ENCODE measurements at places on chromosomes 11 and 22.
A peak's percentile ranks its signal among the peaks of the same experiment; 100 is the strongest.

- DNase-seq = peak; percentile 83
Observed at GRCh38 chr11:72471005-72471898, 36.9 kb upstream of the CLPB start.

DNA sequence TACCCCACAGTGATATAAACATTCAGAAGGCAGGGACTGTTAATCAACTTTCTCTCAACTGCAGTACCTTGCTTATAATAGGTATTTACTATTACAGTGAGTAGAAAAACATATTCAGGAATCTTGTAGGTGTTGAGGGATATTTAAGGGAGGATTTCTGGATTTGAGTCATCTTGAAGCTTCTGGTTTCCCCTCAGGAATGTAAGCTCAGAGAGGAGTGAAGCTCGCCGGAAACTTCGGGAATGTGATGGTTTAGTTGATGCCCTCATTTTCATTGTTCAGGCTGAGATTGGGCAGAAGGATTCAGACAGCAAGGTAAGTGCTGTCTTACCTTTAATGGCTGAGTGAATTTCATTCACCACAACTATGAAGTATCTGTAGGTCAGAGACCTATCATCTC is 42.9 kb downstream of the CTNND1 start:
- DNase-seq = no peak

GRCh38 chr22:20127869-20128618 is 3.6 kb upstream of the ZDHHC8 start:
- DNase-seq = no peak

DNA sequence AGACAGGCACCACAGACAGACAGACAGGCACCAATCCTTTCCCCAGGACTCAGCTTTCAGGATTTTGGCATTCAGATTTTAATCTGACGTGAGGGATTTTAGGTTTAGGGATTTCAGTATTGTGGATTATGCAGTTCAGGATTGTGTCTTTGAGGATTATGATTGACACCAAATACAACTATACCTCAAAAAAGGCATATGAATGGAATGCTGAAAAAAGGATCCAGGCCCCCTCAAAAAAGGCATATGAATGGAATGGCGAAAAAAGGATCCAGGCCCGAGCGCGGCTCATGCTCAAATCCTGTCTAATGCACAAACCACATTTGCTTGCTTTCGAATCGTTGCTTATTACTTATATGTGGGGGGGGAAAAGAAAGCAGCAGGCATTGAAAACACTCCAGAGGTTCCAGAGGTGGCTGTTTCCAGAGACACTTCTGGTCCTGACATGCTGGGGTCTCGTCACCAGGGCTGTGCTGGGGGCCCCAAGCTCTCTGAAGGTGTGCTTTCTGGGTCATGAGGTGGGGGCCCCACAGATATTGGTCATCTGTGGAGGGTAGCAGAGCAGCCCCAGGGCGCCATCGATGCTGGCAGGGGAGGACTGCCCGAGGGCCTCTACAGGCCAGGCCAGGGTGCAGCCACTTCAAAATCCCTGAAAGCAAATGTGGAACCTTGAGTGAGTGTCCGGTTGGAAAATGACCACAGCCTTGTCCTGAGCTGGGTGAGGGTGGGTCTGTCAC is 16.8 kb upstream of the OSBPL5 start:
- DNase-seq = no peak

DNA sequence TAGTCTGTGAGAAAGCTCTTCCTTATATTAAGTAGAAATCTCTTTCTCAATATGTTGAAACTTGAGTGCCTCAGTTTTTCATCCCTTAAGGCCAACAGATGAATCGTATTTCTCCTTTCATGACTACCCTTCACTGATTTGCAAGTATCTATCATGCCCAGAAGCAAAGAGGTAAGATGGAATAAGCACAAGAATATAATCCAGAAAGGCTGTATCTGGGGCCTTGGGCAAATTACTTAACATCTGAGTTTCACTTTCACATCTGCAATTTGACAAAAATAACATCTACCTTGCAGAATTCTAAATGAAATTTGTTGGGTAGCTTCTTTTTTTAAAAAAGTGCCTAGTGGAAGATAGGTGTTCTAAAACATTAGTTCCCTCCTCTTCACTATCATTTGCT is 552.4 kb upstream of the ANO5 start:
- no peak for DNase-seq

DNA sequence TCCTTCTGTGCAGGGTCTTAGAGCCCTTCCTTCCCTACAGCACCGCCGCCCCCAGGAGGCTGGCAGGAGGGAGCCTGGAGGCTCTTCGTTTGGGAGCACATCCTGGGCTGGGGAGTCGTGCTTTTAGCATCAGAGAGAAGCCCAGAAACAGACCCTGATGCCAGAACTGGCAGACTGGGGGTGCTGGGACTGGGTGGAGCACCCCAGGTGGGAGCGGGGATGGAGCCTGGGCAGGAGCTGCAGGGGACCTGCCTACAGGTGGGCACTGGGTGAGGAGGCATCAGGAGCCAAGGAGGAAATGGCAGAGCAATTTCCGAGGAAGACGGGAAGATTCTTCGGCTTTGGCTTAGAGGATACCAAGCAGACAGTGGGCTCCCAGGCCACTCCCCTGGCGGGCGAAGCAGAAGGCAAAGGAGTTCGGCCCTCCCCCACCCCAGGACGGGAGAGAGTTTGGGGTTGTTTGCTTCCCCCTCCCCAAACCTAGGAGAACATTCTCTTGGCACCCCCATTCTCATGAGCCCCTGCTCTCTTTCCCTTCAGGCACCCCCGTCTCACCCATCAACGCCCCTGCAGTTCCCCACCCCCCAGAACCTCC is 1.1 kb downstream of the SYT7 start:
- no peak for DNase-seq

DNA sequence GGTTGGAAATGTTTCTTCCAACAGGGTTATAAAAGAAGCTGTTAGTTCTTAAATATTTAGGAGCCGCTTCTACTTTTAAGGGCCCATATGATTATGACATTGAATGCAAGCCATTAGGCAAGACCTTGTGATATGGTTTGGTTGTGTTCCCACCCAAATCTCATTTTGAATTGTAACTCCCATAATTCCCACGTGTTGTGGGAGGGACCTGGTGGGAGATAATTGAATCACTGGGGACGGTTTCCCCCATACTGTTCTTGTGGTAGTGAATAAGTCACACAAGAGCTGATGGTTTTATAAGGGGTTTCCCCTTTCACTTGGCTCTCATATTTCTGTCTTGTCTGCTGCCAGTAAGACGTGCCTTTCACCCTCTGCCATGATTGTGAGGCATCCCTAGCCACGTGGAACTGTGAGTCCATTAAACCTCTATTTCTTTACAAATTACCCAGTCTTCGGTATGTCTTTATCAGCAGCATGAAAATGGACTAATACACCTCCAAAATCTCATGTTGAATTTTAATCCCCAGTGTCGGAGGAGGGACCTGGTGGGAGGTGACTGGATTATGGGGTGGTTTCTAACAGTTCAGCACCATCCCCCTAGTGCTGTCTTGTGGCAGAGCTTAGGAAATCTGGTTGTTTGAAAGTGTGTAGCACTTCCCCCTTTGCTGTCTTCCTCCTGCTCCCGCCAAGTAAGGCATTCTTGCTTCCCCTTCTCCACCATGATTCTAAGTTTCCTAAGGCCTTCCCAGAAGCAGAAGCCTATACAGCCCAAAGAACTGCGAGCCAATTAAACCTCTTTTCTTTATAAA is 4.3 kb downstream of the CD59 start:
- no peak for DNase-seq

GRCh38 chr11:1234771-1235305 is 12.0 kb downstream of the MUC5B start:
- no peak for DNase-seq

GRCh38 chr22:21055564-21055834 is 9.8 kb downstream of the LRRC74B start:
- DNase-seq = no peak

- no peak for DNase-seq
Observed at GRCh38 chr22:49847751-49848689, 5.6 kb upstream of the ZBED4 start.

GRCh38 chr11:129265125-129265788 is 73.1 kb upstream of the ARHGAP32 start:
- no peak for DNase-seq

GRCh38 chr11:128548649-128549255 is 38.6 kb downstream of the ETS1 start:
- DNase-seq = peak; percentile 93

GRCh38 chr11:104812103-104812788 is 86.0 kb downstream of the CASP12 start:
- DNase-seq = no peak

Measured in muscle of back (tissue), 13 donors.